Activated T-cell treated with anti-CD3 and anti-CD28 coated beads for 1 hour (primary cell): ENCODE measurements at places on chromosomes 11 and 22.
A peak's percentile ranks its signal among the peaks of the same experiment; 100 is the strongest.

DNA sequence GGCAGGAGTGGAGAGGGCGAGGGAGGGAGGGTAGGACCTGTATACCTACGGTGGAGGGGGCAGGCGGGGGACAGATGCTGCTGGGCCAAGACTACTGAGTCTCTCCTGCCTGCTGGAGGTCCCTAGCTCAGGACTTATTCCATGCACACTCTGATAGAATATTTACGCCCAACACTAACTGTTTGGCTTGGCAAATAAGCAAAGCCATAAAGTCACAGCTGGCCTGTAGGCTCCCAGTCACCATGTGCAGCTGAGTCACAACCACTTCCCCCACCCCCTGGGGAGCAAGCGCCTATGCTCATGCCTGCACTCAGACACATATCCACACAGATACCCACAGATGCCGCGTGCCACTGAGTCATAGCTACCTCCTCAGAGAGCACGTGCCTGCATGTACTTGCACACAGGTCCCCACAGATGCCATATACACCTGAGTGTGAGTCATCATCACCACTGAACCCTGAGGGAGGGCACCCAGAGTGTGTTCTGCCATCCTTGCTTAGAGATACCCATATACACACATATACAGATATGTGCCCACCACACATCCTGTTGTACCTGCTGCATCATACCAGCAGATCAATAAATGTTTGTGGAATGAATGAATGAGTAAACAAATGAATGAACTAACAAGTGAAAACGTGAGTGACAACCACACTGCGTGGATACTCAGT is 95.8 kb downstream of the SWAP70 start:
- DNase-seq = peak; percentile 78

DNA sequence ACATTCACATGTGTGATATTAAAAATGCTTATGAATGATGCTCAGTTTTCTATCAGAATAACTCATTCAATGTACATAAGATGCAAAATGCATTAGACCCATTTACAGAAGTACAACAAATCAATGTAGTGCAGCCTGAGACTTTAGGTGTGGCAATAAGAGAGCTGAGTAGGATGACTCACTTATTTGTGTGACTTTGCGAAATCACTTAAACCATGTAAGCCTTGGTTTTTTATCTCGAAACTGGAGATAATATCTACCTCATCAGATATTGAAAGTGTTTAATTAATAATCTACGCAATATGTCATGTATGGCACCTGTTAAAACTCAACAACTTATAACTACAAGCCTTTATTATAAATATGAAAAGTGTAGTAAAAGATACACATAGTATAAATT is 105.7 kb upstream of the LUZP2 start:
- DNase-seq = no peak

- no peak for DNase-seq
Measured at GRCh38 chr11:113725407-113725806, 19.3 kb upstream of the TMPRSS5 start.

DNA sequence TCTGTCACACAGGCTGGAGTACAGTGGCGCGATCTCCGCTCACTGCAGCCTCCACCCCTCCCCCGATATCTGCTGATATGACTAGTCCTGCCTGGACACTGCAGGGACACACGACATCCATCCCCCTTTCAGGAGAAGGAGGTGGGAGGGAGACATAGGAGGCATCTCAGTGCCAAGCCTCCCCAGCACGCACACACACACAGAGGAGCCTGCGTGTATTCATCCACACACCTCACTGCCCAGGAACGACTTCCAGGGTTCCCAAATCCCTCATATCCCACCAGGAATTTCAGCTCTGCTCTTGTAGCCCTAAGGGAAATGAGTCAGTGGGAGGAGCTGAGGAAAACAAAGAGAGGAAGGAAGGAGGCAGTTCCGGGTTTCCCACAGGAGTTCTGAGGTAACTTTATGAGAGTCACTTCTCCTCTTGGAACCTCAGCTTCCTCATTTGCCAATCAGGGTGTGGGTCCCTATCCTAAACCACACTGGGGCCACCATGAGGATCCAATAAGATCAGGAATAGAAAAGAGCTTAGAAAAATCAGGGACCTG is 37.2 kb upstream of the ACER3 start:
- DNase-seq = no peak

GRCh38 chr22:24554313-24555164 is at the start of gene GUCD1:
GUCD1 (minus strand) TSS chr22:24555138; CDS start chr22:24554991, 147 bp downstream.
- peak; percentile 9 for DNase-seq

DNA sequence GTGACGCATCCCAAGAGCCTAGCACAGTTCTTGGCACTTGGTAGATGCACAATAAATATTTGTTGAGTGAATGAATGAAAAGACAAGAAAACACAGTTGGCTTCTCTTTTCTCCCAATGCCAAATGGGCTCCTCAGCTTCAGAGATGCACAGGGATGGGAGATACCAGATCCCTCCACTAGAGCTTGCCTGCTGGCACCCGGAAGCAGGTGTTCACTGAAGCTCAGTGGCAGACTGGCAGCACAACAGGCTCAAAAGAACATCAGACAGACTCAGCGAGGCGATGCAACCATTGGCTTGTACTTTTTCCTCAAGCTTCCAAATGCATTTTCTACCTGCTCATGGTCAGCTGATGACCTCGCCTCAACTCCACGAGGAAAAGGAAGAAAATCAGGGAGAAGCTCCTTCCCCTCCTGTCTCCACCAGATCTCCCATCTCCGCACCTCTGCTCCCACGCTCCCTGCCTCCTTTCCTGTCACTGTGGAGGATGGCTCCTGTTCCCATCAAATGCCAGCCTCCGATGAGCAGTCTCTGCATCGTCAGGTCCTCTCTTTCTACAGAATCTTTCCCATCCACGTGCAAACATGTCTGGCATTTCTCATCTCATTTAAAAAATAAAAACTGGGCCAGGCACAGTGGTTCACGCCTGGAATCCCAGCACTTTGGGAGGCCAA is 5.8 kb downstream of the RAPSN start:
- DNase-seq = no peak
